Immature natural killer cell (primary cell): ENCODE measurements at places on chromosomes 7 and 10. TPM values are rescaled to one million over a fixed set of nuclear protein-coding genes. Genes with fewer than 3 reads are reported as not detected.

GRCh38 chr10:91785830-91786229 lies 12.4 kb upstream of the TNKS2 start:
- no peak overlapping the region for H3K27ac ChIP-seq
- no peaks in the 10 kb centered on the region for H3K4me1 ChIP-seq
- DNase-seq = no peak
- H3K4me3 ChIP-seq = no peak overlapping the region
- H3K36me3 ChIP-seq = no peaks in the 10 kb centered on the region

DNA sequence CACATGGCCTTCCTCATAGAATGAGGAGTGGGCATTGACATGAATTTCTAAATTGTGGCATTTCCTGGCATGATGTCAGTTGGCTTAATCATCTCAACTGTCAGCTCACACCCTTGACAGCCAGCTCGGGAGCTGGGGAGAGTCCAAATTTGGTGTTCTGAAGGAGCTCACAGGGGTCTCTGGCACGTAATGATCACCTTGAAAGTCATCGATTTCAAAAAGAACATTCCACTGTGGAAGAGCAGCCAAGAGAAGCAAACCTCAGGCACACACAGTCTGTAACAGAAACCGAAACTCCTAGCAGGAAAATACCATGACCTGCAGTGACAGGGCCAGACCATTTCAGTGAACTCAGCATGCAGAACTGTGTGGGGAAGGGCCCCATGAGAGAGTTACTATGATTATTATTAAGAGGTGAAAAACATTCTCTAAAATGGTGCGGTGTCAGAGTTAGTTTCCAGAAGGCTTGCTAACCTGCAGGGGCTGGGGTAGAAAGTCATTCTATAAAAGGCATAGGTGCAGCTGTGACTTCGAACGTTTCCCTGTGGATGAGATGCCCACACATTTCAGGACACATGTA lies 26.4 kb upstream of the KLF6 start:
- peaks cover 41% of the 10 kb centered on the region for H3K4me1 ChIP-seq
- H3K4me3 ChIP-seq = no peak overlapping the region
- DNase-seq = peak; percentile 61
- H3K27me3 ChIP-seq = peaks cover 21% of the 10 kb centered on the region

DNA sequence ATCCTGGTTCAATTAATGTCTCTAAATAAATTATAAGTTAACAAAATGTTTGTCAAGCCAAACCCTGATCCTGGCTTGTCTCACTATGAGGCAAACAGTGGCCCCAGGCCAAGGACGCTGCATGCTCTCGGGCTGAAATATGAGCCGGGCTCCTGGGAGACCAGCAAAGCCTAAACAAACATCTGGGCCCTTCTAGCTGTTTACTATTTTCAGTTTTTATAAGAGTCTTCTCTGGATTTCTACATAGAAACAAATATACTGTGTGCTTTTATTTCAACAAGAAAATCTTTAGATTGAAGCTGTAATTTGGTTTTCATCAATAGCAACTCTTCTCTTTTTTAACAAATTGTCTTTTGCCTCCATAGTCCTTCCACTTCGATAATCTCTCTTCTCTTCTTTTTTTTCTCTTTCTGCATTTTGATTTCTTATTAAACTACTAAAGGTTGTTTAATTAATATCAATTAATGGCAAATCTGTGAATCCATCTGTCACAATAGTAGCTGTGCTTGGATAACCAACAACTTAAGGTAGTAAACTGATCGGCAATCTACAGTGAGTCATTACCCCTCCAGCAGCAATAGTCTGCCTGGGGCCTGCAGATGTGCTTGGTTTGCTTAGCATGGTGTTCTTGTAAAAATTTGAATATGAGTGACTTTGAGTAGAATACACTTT lies 83.3 kb upstream of the DNAJC1 start:
- no peak overlapping the region for H3K4me3 ChIP-seq
- peaks cover 20% of the 10 kb centered on the region for H3K27me3 ChIP-seq
- H3K36me3 ChIP-seq = no peaks in the 10 kb centered on the region
- no peaks in the 10 kb centered on the region for H3K4me1 ChIP-seq
- no peak overlapping the region for H3K27ac ChIP-seq
- no peak for DNase-seq

- no peak for DNase-seq
- no peak overlapping the region for H3K4me3 ChIP-seq
- no peak overlapping the region for H3K27ac ChIP-seq
- H3K4me1 ChIP-seq = peaks cover 10% of the 10 kb centered on the region
Measured at GRCh38 chr7:55080000-55080623, 61.3 kb downstream of the EGFR start.

- H3K36me3 ChIP-seq = no peaks in the 10 kb centered on the region
- H3K27ac ChIP-seq = no peak overlapping the region
Measured at GRCh38 chr10:52257692-52258075, 56.4 kb upstream of the DKK1 start.

ASAH2 gene
- 1.2 TPM for polyA plus RNA-seq

HABP2 gene
- not detected for polyA plus RNA-seq
